ENCODE measurements at places on chromosomes 3 and 15.

- DNase-seq: no peak
These were observed 570.9 kb upstream of the IL12A start for GRCh38 chr3:159417761-159418160.

DNA sequence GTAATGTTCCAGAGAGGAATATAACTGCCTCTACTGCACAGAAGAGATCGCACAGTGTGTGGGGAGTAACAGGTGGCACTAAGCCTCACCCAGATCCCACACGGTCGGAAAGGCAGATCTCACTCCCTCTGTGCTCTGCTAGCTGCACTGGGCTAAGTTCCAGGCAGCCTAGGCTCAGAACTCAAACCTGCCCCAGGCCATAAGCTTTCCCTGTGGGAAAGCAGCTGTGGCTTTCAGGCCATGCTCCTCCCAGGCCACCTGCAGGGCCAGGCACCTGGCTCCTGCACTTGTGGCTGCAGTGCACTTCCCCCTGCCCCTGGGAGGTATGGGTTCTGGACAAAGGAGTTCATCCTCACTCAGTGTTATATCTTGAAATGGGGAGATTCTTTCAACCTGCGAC lies 27.5 kb downstream of the PCCB start:
- DNase-seq: no peak

DNA sequence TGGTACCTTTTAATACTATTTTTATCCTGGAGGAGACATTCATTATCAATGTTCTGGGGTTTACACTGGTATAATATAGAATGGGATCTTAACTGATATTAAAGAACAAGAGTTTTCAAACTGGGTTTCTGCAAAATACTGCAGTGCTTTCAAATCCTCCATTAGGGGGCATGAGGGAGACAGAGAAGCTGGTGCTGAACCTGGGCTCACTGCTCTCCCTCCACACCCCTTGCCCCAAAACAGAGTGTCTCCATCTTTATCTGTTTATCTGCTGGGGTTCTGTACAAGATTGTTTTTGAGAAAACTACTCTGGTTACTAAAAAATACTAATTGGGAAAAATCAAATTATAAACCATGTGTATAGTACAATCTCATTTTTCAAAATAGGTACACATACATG lies 41.7 kb downstream of the CADPS start:
- DNase-seq: no peak

- no peak for DNase-seq
These were observed 695 bp downstream of the RPL32 start for GRCh38 chr3:12840591-12841148.
